ENCODE measurements at places on chromosomes 1 and 21.

DNA sequence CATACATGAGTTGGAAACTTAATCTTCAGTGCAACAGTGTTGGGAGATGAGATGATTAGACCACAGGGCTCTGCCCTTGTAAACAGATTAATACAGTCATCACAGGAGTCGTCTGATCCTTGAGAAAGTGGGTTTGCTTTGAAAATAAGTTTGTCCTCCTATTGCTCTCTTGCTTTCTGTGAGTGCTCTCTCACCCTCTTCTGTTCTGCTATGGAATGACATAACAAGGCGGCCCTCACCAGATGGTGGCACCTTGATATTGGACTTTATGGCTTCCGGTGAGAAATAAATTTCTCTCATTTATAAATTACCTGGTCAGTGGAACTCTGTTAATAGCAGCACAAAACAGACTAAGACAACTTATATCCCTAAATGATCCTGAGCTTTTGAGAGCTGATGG, 353.6 kb downstream of the BRINP3 start:
- no peak for DNase-seq

DNA sequence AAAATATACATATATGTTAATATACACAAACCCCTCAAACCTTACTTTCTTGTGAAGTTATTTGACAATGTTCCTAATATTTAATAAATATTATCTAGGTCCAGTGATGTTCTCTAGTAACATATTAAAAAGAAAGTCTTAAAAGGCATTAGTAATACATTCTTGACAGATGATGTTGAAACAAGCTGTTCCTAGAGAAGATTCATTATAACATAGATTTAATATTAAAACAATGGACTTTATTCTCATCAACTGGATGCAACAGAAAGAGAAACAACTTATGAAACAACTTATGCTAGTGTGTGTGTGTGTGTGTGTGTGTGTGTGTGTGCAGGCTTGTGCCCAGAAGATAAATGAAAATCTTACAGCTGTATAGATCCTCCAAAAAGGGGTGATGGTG, 68.5 kb upstream of the PLXNA2 start:
- no peak for DNase-seq

DNA sequence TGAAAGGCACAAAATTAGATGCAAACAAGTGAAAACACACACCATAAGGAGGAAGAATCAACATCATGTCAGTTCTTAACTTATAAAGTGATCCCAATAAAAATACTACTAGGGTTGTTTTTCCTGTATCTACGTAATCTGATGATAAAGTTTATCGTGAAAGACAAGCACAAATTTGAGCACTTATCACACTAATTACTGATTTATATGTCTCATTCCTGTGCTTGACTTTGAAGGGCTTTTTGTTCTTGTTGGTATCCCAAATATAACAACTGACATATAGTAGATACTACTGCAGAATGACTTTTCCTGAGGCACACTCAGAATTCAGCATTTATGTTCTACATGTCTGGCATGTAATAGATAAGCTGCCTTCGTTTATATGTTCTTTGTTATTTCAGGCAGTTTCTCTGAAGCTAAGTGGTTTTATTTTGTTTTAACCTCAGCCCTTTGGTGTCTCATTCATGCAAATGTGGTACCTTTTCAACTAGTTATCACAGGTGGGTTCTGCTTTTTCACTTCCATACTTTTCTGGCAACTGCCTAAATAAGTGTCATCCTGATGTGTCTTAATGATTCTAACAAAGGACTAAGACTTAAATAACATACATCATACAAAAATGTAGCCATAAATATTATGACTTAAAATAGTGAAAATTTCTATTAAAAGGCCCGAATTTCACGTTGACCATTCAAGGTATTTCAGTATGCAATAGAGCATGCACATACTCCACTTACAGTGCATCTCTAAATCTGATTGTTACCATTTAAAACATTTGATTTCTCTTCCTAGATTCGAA, 73.2 kb downstream of the LRRC8C start:
- DNase-seq, result no peak

GRCh38 chr1:173601588-173601987, 1.3 kb downstream of the SLC9C2 start:
- no peak for DNase-seq

DNA sequence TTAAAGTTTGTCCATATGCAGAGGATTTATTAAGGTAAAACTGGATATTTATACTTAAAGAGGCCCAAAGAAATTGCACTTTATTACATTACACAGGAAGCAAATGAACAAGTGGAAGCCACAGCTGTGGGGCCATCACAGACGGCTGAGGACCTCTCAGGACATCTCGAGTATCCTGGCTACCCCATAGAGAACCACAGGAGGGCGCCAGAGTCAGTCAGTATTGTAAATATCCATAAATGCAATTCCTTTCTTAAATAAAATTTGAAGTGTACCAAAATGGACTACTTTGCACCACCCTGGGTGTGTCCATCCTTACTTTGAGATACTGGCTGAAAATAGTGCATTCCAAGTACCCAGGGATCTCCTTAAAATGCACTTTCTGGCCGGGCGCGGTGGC, 257.2 kb downstream of the MRPL39 start:
- no peak for DNase-seq

- DNase-seq, result no peak
These were observed 23.3 kb downstream of the PIP5K1A start for GRCh38 chr1:151221616-151222015.

- no peak for DNase-seq
These were observed 32.7 kb downstream of the UCK2 start for GRCh38 chr1:165860065-165860464.

DNA sequence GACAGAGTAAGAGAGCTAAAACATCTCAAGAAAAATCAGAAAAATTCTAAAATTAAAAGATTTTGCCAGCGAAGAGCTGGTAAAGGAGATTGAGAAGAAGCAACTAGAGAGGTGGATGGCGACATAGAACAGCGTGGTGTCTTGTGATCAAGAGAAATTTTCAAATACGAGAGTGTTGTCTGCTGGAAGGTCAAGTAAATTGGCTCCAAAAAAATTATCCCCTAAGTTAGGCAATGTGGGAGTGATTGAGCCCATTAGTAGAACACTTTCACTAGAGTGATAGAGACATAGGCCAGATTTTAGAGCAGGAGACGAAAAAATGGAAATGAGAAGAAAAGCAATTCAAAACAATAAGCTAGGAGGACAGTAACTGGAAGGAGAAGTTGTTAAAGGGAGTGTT, 94.3 kb upstream of the MPC2 start:
- no peak for DNase-seq

- DNase-seq, result no peak
These were observed 7.4 kb downstream of the ZNF496 start for GRCh38 chr1:247324204-247324787.

DNA sequence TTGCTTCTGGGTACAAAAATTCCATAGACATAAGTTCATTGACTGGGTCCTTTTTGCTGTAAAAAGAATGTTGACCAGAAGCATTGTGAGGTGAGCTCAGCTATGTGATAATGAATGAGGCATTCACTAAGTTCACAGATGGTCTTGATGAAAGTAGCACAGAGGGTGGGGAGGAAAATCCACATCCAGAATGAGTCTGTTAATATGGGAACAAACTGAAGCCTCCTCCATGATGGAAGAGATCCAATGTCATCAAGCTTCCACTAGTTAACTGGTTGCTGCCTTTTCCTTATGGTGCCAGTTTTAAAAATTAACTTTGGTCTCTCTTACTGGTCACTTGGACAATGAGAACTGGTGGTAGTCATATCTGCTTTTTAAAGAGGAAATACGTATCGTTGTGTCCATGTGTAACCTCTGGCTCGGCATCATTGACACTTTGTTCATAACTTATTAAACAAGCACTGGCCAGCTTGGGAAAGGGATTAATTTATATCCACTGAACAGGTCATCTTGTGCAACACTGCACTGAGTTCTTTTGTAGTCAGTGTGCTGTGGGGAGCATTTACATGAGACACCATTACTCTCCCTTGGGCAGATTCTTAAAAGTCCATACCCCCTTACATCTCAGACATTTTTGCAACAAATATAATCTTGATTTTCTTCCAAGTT, 88.6 kb downstream of the ADAMTS1 start:
- no peak for DNase-seq

DNA sequence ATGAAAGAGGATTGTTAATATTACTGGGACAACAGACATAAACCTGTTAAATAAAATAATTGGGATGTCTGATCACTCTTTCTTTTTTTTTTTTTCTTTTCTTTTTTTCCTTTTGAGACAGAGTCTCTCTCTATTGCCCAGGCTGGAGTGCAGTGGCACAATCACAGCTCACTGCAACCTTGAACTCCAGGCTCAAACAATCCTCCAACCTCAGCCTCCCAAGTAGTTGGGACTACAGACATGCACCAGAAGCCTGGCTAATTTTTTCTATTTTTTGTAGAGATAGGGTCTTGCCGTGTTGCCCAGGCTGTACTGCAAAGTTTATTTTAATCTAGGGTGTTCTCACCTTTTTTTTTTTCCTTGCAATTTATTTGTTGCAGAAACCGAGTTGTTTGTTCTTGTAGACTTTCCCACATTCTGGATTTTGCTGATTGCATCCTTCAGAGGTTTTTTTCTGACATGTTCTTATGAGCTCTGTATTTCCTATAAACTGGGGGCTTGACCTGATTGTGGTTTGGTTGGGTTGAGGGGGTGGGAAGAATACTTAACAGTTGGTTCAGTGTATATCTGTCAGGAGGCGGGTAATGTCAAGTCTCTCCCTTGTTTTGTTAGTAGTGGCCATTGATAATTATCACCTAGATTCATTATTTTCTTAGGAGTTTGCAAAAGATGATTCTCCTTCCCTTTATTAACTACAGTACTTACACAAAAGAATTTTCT, 125.2 kb downstream of the MAST2 start:
- no peak for DNase-seq

DNA sequence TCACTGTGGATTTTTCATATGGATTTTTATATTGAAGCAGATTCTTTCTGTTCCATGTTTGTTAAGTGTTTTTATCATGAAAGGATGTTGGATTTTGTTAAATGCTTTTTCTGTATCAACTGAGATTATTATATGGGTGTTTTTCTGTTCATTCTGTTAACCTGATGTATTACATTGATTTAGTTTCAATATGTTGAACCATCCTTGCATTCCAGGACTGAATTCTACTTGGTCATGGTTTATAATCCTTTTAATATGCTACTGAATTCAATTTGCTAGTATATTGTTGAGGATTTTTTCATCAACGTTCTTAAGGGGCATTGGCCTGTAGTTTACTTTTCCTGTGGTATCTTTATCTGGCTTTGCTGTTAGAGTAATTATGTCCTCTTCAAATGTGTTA, 55.8 kb downstream of the CCDC30 start:
- DNase-seq, result no peak

DNA sequence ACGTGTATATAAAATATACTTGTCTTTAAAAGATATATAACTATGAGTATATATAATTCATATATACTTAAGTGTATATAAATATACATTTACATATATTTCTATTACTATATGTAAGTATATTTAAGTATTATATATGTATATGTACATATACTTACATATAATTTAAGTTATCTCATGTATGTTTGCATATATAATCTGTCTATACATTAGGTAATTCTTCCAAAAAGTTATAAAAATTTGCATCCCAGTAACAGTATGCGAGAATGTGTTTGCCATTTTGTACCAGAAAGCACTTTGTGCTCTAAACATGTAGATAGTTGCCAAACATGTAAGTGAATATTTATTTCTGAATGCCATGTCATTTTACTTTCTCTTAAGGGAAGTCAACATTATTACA, at the start of gene OR2AK2:
OR2AK2 (plus strand) TSS at position 301 of the 400 bp plus-strand sequence. CDS start 144 bp downstream, outside the sequence.
- DNase-seq, result no peak

GRCh38 chr1:230570724-230571360, 71.4 kb upstream of the COG2 start:
- DNase-seq, result no peak

DNA sequence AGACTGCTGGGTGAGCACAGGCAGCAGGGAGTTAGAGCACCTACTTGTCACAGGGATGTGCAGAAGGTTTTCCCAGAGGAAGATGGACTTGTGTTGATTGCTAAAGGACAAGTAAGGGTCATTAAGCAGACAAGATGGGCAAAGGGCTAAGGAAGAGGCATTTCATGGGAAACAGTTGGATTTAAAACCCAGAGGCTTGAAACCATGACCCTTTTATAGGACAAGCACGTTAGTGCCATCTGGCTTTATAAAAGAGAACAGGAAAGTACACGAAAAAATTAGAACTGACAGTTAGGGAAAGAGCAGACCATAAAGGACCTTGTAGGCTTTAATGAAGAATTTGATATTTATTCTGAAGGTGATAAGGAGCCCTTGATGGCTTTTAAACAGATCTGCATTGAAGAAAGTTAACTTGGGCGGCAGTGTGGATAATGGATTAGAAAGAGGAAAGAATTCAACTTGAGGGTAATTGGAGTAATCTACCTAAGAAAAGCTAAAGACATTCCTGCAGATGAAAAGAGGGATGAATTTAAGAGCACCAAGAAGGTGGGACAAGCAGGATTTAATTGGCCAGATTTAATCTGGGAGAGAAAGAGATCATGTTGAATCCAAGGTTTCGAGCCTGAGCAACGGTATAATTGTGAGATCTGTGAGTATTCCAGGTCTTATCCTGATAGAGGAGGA, 68.6 kb downstream of the ZC3H11B start:
- DNase-seq, result no peak

DNA sequence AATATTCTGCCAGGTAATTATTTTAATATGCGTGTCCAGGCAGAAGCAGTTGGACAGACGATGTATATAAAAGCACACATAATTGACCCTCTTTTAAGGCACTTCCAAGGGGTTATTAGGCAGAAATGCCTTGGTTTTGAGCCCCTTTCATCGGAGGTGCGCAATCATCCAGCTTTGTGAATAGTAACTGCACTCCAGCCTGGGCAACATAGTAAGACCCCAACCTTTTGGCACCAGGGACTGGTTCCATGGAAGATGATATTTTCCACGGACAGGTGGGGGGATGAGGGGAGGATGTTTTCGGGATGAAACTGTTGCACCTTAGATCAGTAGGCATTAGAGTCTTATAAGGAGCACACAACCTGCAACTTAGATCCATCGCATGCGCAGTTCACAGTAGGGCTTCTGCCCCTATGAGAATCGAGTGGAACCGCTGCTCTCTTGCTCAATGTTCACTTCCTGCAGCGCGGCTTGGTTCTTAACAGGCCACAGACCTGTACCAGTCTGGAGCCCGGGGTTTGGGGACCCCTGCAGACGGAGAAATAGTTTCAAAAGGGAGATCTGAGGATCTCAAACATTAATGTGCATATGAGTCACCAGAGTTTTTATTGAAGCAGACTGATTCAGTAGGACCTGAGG, 1.8 kb upstream of the MCOLN2 start:
- DNase-seq, result no peak
